CD4-positive, alpha-beta T cell treated with Interleukin-15 for 4 hours (primary cell): ENCODE measurements at places on chromosomes 11 and 22.

- no peak for DNase-seq
These were observed 9.5 kb upstream of the OR5B12 start for GRCh38 chr11:58451585-58451984.

DNA sequence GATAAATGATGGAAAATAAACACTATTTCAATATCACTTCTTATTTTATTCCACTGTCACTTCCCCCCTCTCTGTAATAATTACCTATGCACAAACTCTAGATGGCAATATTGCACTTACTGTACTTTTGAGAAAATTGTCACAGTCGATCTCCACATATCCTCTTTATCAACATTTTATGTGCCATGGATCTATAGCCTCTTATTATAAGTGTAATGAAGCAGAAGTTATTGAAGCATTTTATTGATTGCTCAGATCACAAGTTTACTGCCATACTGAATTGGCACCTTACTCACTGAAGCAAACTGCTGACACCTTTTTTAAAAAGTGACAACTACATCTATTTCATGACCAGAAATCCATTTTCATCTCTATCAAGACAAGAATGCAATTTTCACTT is 133.4 kb downstream of the DCDC1 start:
- no peak for DNase-seq

DNA sequence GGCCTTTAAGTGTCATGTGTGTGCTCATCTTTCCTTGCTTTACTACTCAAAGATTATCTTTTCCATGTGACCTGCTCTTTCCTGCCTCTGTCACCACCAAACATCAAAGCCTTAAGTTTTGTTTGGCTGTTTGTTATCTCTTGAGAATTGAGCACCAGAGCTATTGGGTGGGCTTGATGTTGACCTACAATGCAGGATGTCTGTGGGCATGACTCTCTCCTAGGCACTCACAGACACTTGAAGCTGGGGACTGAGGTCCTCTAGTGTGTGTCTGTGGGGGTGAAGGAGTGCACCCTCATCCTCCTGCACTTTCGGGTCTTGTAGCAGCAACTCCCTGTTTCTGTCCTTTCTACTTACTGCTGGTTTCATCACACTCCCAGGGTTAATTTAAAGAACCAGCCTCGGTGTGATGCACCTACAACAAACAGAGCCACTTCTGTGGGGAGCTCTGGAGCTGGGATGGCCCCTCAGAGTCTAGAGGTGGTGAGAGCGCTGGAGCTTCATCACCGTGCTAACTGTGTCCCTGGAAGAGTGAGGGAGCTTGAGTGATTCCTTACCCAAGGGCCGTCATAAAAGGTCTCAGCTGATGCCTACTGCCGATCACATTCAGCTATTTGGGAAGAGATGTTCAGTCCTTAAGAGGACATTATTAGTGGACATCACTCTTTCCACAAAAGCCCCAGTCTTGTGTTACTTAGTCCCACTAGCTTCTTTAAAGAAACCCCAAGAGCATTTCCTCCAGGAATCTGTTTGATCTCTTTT is 56.3 kb downstream of the LRRC74B start:
- no peak for DNase-seq

DNA sequence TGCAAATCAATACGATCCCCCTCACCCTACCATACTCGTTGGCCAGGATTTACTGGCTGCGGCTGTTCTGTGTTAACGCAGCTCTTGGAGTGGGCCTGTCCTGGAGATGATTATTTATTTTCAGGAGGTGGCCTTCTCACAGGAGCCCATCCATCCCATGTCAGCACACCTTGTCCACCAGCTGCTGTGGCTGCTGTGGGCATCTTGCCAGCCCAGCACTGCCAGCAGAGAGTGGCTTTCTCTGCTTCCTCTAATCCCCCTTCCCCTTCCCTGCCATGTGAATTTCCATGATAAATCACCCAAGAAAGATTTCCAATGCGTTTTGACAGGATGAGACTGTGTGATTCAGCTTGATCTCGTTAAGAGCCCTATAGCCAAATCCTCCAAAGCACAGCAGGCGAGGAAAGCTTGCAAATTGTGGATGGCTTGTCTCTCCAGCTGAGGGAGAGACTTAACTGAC is 309.1 kb upstream of the C11orf87 start:
- DNase-seq: no peak

DNA sequence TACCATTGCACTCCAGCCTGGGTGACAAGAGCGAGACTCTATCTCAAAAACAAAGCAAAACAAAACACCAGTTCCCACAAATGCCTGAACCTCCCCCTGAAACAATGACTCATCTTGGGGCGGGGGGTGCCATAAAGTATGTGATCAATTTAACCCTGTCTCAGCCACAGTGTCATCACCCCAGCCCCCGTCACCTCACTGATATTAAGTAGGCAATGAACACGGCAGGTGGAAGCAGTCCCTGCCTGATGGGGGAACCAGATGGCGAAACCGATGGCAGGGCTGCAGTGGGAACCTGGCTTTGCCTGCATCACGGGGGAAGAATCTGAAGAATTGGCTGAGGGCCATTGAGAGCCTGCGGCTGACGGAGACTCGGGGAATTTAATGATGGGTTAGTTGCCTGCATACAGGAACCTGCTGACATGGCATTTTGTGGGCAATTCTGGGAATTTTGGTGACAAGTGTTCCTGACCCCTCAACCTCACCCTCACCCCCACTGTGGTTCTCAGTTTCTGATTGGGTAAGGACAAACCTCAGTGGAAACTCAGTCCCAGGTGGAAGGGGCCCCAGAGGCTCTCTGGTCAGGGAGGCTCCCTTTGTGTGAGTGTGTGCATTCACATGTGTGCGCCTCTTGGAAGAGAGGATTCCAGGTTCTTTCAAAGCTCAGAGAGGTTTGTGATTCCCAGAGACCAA is 39.1 kb upstream of the SHISAL1 start:
- no peak for DNase-seq

DNA sequence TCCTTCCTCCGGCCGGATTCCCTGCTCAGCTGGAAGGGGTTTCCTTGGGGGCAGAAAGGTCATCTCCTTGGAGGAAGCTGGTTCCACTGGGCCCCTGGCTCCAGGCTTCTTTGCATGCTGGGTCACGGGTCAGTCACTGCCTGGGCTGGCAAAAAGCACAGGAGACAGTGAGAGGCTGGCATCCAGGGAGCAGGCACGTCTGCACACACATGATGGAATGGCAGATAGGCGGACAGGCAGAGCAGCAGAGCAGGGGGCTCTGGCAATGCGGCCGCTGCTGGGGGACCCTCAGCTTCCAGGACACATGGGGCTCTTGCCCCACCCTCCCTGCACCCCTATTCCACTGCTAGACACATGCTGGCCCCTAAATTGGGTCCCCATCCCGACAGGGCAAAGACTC is 40.4 kb downstream of the C11orf58 start:
- no peak for DNase-seq

- no peak for DNase-seq
These were observed 183.2 kb downstream of the MSANTD4 start for GRCh38 chr11:105838668-105839384.

GRCh38 chr11:111870113-111870512 is 1.3 kb downstream of the ALG9 start:
- DNase-seq: no peak

DNA sequence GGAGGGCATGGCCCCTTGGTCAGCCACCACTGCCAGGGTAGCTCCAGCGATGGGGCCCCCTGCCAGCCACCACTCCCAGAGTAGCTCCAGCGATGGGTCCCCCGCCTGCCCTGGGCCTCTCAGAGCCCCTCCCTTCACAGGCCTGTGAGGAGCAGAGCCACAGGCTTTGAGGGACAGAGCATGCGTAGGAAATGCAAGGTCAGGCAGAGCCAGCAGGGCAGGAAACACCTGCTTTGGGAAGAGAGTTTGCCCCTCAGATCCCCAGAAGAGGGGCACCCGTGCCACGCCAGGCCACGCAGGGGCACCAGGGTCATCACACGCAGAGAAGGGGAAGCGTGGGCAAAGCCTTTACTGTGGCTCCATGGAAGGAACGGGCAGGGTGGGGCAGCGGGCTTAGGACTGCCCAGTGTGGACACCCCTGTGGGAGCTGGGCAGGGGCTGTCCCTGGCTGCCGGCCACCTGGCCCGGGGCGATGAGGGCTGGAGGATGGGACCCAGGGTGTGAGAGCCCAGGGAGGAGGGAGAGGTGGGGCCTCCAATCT is 477.8 kb downstream of the BRD1 start:
- no peak for DNase-seq

- DNase-seq: no peak
These were observed 16.1 kb downstream of the BIK start for GRCh38 chr22:43126501-43127165.

- no peak for DNase-seq
These were observed 50.4 kb upstream of the ARHGAP20 start for GRCh38 chr11:110762590-110762989.

GRCh38 chr11:120173807-120174206 is 35.9 kb upstream of the TRIM29 start:
- no peak for DNase-seq

DNA sequence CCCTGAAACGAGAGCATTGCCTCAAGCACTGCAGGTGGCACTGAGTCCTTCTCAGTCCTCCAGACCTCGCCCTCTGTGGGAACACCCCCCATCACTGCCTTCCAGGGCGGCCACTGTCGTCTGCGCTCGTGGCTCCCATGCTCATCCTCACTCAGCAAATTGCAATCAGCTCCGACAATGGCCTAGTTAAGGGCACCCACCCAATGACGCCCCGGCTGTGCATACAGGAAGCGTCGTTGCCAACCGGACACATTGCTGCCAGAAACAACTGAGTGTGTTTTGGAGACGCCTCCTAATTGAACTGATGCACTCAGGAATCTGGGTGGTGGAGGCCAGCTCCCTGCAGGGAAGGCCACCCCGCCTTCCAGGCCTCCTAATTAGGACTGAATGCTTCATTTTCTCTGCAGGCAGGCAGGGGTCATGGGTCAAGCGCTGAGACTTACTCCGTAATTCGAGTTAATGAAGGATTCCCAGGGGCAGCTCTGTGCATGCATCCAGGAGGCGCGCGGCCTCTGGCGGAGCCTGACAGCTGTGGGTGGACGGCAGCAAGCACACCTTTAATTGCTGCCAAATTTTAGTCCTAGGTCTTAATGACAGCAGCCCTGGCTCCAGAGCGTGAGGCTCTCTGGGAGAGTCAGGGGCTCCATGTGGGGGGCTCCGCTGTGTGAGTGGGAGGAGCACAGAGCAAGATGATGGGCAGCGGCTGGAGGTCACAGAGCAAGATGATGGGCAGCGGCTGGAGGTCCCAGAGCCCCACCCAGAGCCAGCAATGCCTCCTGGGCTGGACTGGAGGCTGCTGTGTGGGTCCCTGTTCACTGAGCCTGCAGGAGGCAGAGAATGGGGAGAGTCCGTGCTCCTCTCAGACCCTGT is 199.0 kb downstream of the BRD1 start:
- DNase-seq: no peak

DNA sequence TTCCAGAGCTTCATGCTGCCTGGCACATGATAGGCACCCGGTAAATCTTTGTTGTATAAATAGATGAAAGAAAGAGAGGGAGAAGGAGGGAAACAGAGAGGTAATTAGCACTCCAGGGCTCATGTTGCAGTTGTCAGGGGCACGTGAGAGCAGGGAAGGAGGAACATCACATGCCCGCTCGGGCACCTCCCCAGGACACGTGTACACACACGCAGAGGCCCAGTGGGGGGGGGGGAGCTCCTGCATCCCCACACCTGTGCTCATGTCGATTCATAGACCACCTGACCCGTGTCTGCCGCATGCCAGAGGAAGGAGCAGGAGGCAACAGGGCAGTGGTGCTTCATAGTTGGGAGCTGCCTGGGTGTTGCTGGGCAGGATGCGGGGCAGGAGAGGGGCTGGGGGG is 37.1 kb upstream of the NNMT start:
- no peak for DNase-seq

- DNase-seq: no peak
These were observed 60.2 kb downstream of the CDKN1C start for GRCh38 chr11:2825261-2825888.

DNA sequence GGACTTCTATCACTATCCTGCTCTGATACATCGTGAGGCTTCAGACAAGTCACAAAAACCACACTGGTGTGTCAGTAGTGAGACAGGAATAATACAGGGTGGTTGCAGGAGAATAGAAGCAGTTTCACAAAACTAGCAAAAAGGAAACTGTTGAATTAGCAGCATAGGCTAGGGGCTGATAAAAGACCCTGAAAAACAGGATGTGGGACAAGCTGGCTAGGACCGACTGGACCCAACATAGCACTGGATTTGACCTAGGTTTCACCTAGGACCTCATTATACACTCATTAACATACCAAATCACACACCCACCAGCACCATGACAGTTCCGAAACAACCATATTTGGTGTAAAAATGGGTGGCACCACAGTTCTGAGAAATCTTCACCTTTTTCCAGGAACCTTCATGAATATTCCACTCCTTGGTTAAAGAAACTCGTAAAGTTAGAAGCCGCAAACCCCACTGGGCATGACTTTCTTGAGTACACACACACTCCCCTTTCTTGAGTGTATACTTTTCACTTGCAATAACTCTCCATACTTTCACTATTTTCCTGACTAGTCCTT is 76.2 kb downstream of the SLC1A2 start:
- DNase-seq: peak; percentile 67

DNA sequence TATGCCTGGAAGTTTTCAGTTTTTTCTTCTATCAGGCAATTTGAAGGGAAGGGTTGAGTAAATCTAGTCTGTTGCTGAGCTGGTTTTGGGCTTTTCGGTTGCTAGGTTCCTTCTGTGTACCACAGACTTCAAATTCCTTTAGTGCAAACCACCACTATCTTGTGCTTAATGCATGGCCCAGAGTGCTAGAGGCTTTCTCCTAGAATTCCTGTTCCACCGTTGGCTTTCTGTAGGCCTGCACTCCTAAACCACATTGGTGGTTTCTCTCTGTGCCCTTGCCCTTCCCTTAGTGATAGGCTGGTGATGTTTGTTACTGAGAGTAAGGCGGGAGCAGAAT is 47.1 kb upstream of the CTSC start:
- DNase-seq: no peak

- DNase-seq: no peak
These were observed 441.4 kb downstream of the BUD13 start for GRCh38 chr11:116331381-116331780.

GRCh38 chr11:60842668-60843600 is 1.0 kb downstream of the CCDC86 start:
- DNase-seq: no peak

GRCh38 chr11:107655602-107656001 is 56.3 kb downstream of the SLN start:
- DNase-seq: no peak

- no peak for DNase-seq
These were observed 49.2 kb downstream of the CD6 start for GRCh38 chr11:61020551-61021235.

GRCh38 chr11:44096360-44097185 is 1.1 kb downstream of the EXT2 start:
- DNase-seq: no peak

GRCh38 chr11:70242885-70243284 is 27.6 kb upstream of the PPFIA1 start:
- DNase-seq: no peak
